ENCODE measurements at places on chromosomes 4 and X.

DNA sequence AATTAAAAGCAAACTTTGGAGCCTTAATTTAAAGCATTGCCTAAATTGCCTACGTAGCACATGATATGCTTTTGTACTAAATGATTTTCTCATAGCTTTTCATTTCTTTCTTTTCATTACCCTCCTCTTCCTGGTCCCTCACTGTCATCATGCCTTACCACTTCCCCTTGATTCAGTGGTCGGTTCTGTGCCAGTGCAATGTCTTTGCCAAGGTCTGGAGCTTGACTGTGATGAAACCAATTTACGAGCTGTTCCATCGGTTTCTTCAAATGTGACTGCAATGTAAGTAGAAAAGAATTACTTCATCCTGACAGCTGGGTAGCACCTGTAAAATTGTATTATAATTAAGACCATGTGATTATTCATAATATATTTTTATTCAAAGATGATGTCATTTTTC is 72.5 kb downstream of the C4orf46 start:
- DNase-seq = no peak

- DNase-seq = no peak
Observed at GRCh38 chr4:86961116-86961515, 26.3 kb downstream of the AFF1 start.

DNA sequence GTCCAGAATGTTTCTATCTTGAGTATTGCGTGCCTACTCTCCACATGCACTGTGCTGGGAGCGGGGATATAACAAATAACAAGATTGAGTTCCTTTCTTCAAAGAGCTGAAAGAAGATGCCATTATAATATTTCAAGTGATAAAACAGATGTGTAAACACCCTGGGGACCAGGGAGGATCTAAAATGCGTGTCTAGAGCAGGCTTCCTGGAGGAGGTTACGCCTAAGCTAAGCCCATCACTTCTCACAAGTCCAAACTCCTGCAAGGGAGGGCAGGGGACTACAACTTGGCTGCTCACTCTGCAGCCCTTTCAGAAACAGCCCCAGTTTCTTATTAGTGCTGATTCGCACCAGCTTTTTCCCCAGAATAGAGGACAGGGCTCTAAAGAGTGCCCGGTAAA is 21.5 kb downstream of the PTCHD1 start:
- DNase-seq = no peak

DNA sequence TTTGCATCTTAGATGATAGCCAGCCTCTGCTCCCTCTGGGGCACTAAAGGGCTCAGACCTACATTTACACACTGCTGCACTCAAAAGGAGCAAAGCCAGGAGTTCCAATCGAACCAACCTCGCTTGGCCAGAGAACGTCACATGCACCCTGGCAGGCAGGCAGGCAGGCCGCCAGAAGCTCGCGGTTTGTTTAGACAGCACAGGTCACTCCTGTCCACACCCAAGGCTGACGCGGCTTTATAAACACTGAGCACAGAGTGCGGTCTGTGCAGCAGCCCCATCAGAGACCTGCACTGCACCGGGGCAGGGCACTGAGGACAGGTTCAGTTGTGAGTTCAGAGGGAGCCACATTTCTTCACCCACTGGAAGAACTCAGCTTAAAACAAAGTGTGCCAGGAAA is 143.9 kb downstream of the BCOR start:
- DNase-seq = no peak

DNA sequence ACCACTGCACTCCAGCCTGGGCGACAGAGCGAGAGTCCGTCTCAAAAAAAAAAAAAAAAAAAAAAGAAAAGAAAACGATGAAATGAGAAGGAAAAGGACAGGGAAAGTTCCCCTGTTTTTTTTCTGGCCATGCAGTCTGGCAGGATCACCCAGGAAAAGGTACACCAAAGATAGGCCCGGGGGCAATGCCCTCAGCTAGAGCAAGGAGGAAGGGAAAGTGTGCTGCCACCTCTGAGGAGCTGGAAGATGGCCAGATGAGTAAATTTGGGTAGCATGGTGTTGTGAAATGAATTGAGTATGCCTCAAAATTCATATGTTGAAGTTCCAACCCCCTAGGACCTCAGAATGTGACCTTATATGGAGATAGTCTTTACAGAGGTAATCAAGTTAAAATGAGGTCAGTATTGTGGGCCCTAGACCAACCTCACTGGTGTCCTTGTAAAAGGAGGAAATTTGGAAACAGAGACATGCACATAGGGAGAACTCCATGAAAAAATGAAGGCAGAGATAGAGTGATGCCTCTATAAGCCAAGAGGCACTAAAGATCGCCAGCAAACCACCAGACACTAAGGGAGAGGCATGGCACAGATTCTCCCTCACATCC is 28.9 kb downstream of the MAOB start:
- no peak for DNase-seq

All from activated T-cell treated with anti-CD3 and anti-CD28 coated beads for 48 hours (primary cell).